Natural killer cell (primary cell): ENCODE measurements at places on chromosomes 7 and 10.

GRCh38 chr7:21355406-21355874 lies 72.4 kb upstream of the SP4 start:
- H3K27ac ChIP-seq: peak overlapping the region; percentile 73
- no peaks in the 10 kb centered on the region for H3K27me3 ChIP-seq
- peaks cover 40% of the 10 kb centered on the region for H3K4me1 ChIP-seq
- peak; percentile 43 for DNase-seq
- H3K4me3 ChIP-seq: no peak overlapping the region
- H3K36me3 ChIP-seq: no peaks in the 10 kb centered on the region

DNA sequence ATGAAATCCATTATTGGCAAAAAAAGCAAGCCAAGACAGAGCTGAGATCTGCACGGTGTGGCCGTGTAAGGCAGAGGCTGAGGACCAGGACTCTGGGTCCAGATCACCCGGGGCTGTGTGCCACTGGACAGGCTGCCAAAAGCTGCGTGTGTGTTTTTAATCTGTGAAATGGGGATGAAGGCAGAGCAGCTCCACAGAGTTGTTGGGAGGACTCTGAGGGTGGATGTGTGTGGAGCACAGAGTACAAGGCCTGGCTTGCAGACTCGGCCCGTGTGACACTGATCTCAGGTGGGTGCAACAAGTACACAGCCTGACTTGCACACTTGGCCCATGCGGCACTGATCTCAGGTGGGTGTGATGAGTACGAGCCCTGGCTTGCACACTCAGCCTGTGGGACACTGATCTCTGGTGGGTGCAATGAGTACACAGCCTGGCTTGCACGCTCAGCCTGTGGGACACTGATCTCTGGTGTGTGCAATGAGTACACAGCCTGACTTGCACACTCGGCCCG lies 329.8 kb downstream of the DNAJB6 start:
- H3K27ac ChIP-seq: no peak overlapping the region
- no peaks in the 10 kb centered on the region for H3K4me1 ChIP-seq
- H3K36me3 ChIP-seq: no peaks in the 10 kb centered on the region
- DNase-seq: no peak
- no peak overlapping the region for H3K4me3 ChIP-seq

GRCh38 chr7:102991540-102992214 lies 78.9 kb downstream of the LRRC17 start:
- no peaks in the 10 kb centered on the region for H3K4me1 ChIP-seq
- no peak for DNase-seq
- H3K27ac ChIP-seq: no peak overlapping the region

DNA sequence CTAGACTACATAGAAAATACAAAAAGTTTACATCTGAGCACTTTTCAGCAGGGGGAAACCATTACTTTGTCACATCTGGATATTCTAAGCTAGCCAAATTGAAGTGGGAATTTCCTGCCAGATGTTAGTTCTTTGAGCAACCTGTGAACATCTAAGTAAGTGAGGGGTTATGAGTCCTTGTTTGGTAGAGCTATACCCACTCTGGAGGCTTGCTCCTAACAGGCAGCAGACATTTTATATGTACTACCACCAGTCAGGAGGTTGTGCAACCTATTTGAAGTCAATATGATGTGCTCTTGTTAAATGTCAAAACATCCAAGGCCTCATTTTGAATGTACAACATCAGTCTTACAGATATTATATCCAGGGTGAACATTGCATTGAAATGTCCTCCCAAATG lies 143.3 kb upstream of the KAT6B start:
- H3K36me3 ChIP-seq: no peaks in the 10 kb centered on the region
- H3K4me3 ChIP-seq: no peak overlapping the region
- H3K27ac ChIP-seq: no peak overlapping the region
- no peak for DNase-seq

- peak overlapping the region; percentile 90 for H3K27ac ChIP-seq
- no peaks in the 10 kb centered on the region for H3K27me3 ChIP-seq
- no peaks in the 10 kb centered on the region for H3K36me3 ChIP-seq
Measured at GRCh38 chr10:43137717-43138020, 576 bp upstream of the CSGALNACT2 start.

DNA sequence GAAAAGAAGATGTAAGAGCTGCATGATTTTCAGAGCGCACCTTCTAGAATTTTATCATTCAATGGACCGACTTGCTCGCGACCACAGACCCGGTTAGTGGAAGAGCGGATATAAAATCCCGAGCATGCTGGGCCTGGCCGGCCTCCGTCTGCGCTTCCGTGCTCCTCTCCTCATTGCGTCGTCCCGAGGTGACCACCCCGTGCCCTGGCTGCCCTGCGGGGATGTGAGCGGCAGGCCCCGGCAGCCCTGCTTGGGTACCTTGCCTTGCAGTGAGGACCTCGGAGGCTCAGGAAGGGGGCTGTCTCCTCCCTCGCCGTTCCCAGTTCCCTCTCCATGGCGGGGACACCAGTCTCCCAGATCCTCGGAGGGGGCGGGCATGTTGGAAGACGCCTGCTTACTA lies 330.9 kb upstream of the SHH start:
- H3K27me3 ChIP-seq: no peaks in the 10 kb centered on the region
- H3K4me3 ChIP-seq: no peak overlapping the region
- no peaks in the 10 kb centered on the region for H3K36me3 ChIP-seq
- H3K27ac ChIP-seq: no peak overlapping the region
- H3K4me1 ChIP-seq: no peaks in the 10 kb centered on the region
- no peak for DNase-seq

GRCh38 chr10:35979116-35979515 lies 337.0 kb upstream of the FZD8 start:
- H3K27me3 ChIP-seq: no peaks in the 10 kb centered on the region
- no peak overlapping the region for H3K27ac ChIP-seq
- H3K4me3 ChIP-seq: no peak overlapping the region
- no peaks in the 10 kb centered on the region for H3K4me1 ChIP-seq
